Stimulated activated naive CD8-positive, alpha-beta T cell treated with anti-CD3 and anti-CD28 coated beads, Interleukin-15, Interleukin-2, amounts not matched to agents 100 U/mL and 50 U/mL, for 24 hours (primary cell): ENCODE measurements at places on chromosomes 6 and 20.

- DNase-seq = no peak
Measured at GRCh38 chr20:18001131-18001921, 32.5 kb downstream of the MGME1 start.

DNA sequence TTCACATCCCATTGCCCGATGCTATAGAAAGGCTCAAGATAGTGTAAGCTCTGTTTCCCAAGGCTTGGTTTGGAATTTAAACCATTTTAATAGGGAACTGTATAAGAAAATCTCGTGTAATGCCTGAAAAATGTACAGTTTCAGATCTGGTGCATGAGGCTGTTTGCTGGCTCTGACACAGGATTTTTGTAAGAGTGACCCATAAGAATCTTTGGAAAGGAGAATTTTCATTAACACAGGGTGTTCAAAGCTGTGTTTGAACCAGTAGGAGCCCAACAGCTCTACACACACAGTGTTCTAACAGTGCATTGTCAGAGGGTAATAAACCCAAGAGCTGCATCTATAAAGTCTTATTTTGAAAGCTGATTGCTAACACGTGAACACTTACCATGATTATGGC lies 293.5 kb downstream of the PRL start:
- DNase-seq = no peak

DNA sequence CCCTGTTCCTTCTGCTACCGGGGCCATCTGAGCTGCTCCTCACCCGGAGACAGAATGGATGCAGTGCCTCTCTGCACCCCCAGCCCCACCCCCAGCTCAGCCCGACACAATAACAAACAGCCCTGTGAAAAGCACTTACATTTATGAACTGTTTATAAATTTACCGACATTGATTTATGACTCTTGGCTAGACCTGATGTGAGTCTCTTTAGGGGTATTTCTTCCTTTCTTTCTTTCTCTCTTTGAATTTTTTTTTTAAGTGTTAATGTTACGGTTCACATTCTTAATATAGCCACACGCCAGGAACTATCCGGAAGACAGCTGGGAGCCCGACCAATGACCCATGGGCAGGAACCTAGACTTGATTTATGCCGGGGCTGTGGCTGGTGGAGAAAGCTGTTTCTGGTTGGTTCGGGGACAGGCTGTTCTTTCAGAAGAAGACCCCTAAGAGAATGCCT lies 266.3 kb downstream of the CDC5L start:
- DNase-seq = no peak

GRCh38 chr20:62320581-62321354 lies 18.0 kb downstream of the ADRM1 start:
- peak; percentile 46 for DNase-seq

DNA sequence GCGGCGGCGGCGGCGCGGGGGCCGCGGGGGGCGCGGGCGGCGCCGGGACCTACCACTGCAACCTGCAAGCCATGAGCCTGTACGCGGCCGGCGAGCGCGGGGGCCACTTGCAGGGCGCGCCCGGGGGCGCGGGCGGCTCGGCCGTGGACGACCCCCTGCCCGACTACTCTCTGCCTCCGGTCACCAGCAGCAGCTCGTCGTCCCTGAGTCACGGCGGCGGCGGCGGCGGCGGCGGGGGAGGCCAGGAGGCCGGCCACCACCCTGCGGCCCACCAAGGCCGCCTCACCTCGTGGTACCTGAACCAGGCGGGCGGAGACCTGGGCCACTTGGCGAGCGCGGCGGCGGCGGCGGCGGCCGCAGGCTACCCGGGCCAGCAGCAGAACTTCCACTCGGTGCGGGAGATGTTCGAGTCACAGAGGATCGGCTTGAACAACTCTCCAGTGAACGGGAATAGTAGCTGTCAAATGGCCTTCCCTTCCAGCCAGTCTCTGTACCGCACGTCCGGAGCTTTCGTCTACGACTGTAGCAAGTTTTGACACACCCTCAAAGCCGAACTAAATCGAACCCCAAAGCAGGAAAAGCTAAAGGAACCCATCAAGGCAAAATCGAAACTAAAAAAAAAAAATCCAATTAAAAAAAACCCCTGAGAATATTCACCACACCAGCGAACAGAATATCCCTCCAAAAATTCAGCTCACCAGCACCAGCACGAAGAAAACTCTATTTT lies 2.0 kb downstream of the FOXC1 start:
- no peak for DNase-seq

- no peak for DNase-seq
Measured at GRCh38 chr20:7692478-7692877, 247.8 kb downstream of the HAO1 start.

DNA sequence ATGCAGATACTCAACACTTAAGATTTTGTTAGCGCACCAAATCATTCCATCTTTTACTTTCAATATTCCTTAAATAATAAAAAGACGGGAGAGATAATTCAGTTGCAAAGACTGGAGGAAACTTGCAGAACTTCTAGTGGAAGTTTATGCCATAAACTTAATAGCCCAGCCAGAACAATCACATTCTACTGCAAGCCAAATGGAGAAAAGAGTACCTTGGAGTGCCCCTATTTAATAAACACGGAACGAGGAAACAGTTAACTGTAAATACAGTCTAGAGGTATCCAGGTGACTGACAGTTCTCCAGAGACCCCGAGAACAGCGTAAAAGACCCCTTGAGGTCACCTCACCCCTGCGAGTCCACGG lies 635 bp downstream of the SLC35B3 start:
- DNase-seq = no peak
